Smooth muscle cell of trachea (primary cell): ENCODE measurements at places on chromosomes 2 and 18. TPM values are rescaled to one million over a fixed set of nuclear protein-coding genes. Genes with fewer than 3 reads are reported as not detected.

The ASTL gene
- total RNA-seq = 0.17 TPM in 1 of 2 replicates, not detected in the other

The CHRND gene
- total RNA-seq = not detected in 2 replicates

The POMC gene
- 0.66 and 3.8 TPM in 2 replicates for total RNA-seq

The PROKR1 gene
- total RNA-seq = not detected in 2 replicates

The TEX44 gene
- total RNA-seq = not detected in 2 replicates

The AMER3 gene
- under 0.01 TPM in 1 of 2 replicates, not detected in the other for total RNA-seq

The CRYBA2 gene
- not detected in 2 replicates for total RNA-seq

The ABCB11 gene
- under 0.01 TPM in 1 of 2 replicates, not detected in the other for total RNA-seq

The SRD5A2 gene
- not detected in 2 replicates for total RNA-seq

The TNS1 gene
- total RNA-seq = 114 and 121 TPM in 2 replicates

The UGT1A8 gene
- total RNA-seq = not detected in 2 replicates

The CHRNG gene
- total RNA-seq = not detected in 2 replicates

The CRACDL gene
- total RNA-seq = under 0.01 TPM in 1 of 2 replicates, not detected in the other

The SERPINB12 gene
- total RNA-seq = not detected in 2 replicates

The MORN2 gene
- 10.8 and 27.3 TPM in 2 replicates for total RNA-seq

The C2orf78 gene
- not detected in 2 replicates for total RNA-seq

The ALPG gene
- not detected in 2 replicates for total RNA-seq

The SPP2 gene
- total RNA-seq = not detected in 2 replicates

The CGREF1 gene
- 3.6 and 6.1 TPM in 2 replicates for total RNA-seq

The GRB14 gene
- 0.29 and 0.83 TPM in 2 replicates for total RNA-seq

The AQP12A gene
- not detected in 2 replicates for total RNA-seq

The TGFA gene
- total RNA-seq = 0.73 TPM in 1 of 2 replicates, not detected in the other

The ALLC gene
- not detected in 2 replicates for total RNA-seq

The RGPD4 gene
- not detected in 2 replicates for total RNA-seq

The LOXHD1 gene
- not detected in 2 replicates for total RNA-seq

The CFC1 gene
- not detected in 2 replicates for total RNA-seq

The AGFG1 gene
- 36.7 and 70.0 TPM in 2 replicates for total RNA-seq

The UGT1A4 gene
- total RNA-seq = not detected in 2 replicates

The TRMT61B gene
- total RNA-seq = 11.1 and 13.2 TPM in 2 replicates

The RIF1 gene
- total RNA-seq = 27.3 and 41.0 TPM in 2 replicates

The CD207 gene
- not detected in 2 replicates for total RNA-seq

The CRYGD gene
- not detected in 2 replicates for total RNA-seq

The CNPPD1 gene
- 22.5 and 35.6 TPM in 2 replicates for total RNA-seq
